ENCODE measurements at places on chromosomes 11 and 22.

- no peak for DNase-seq
Measured at GRCh38 chr22:39181778-39182177, 29.3 kb upstream of the CBX7 start.

- peak; percentile 10 for DNase-seq
Measured at GRCh38 chr11:3958281-3958680, 102.8 kb downstream of the STIM1 start.

- DNase-seq = no peak
Measured at GRCh38 chr11:21723678-21724077, 469.2 kb upstream of the ANO5 start.

DNA sequence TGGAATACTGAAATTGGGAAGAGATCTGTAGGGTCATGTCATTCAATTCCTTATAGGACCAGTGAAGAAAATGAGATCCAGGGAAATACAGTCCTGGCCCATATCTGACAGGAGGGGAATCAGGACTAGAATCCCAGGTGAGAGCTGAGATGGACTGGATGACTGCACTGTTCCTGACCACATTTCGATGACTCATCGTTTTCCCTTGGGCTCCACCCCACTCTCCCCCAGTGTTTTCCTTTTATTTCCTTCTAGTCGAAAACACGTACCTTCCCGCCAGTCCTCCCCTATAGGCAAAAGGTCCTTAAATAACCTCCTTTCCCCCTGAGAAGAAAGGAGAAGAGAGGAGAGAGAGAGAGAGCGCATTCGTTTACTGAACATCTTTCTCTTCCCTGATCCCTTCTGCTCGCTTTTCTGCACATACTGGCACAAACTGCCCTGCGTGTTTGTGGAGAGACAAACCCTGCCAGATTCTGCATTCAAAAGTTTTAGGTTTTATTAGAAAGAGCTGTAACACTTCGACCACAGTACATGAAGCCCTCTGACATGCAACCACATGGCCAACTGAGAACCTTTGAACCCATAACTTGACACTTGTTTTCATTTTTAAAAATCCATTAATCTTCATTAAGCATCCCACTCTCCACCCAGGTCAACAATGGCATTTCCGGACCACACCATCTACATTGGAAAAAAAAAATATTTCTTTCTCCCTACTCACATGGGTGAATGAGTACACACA is 565.7 kb downstream of the METTL15 start:
- no peak for DNase-seq

DNA sequence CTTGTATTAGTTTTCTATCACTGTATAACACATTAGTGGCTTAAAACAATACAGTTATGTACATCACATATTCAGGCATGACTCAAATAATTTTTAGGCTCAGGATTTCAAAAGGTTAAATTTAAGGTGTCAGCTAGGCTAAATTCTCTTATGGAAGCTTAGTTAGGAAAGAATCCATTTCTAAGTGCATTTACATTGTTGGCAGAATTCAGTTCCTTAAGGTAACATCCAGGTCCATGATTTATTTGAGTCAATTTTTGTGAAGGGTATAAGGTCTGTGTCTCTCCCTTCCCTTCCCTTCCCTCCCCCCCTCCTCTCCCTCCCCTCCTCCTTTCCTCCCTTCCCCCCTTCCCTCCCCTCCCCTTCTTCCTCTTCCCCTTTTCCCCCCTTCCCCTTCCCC is 399.0 kb upstream of the CNTN5 start:
- no peak for DNase-seq

DNA sequence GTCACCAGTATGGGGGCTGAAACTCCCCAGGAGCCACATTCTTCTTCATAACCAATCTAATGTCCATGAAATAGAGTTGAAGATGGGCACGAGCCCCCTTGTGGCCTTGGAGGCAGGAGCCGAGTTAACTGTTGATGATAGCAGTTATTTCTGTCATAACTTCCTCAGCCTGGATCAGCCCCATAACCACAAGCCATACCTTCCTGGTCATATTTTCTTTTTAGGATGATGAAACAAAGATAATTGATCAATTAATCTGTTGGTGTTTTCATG is 65.0 kb upstream of the TTC12 start:
- DNase-seq = no peak

DNA sequence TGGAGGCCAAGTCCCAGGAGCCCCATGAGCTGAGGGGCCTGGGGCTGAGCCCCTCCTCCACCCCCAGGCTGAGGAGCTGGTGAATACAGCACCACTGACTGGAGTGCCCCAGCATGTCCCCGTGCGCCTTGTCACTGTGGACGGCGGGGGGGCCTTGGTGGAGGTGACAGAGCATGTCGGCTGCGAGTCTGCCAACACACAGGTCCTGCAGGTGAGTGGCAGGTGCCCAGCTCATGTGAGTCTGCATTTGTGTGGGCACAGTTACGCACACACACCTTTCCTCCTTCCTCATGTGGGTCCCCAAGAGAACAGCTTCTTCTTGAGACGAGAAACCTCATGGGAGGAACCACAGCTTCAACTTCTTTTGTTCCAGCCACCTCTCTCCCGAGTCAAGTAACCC is 7.7 kb downstream of the TMEM132A start:
- DNase-seq = no peak

- no peak for DNase-seq
Measured at GRCh38 chr22:44316393-44317122, 3.8 kb upstream of the SHISAL1 start.

DNA sequence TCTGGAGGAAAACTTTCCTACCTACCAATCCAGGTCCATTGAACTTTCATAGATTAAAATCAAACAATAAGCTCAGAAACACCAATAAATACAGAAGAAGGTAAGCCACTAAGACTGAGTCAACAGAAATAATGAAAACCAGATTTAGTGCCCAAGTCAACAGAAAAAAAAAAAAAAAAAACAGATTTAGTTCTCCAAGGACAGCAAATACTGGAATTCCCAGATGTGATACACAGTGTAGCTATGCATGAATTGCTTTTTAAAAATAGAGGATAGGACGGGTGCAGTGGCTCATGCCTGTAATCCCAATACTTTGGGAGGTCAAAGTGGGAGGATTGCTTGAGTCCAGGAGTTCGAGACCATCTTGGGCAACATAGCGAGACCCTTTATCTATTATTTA is 15.7 kb downstream of the DMC1 start:
- DNase-seq = no peak

DNA sequence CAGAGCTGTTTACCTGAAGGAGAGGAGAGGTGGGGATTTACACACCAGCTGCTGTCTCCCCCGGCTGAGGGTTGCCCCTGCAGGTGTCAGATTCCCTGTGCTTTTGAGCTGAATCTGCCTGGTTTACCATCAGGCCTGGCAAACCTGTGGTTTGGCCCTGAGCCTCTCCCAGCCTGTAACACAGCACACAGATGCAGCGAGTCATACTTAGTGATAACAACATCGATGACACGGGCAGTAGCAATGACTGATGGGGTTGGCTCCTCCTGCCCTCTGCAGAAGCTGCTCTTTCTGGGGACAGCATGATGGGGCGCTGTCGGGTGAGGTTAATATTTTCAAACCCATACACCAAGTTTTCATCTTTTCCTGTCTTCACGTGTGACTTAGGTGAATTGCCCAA is 380.0 kb upstream of the B3GAT1 start:
- no peak for DNase-seq

GRCh38 chr22:50208939-50209892 is 8.4 kb downstream of the SELENOO start:
- DNase-seq = no peak

- DNase-seq = no peak
Measured at GRCh38 chr11:45724153-45724552, 58.7 kb upstream of the CHST1 start.

DNA sequence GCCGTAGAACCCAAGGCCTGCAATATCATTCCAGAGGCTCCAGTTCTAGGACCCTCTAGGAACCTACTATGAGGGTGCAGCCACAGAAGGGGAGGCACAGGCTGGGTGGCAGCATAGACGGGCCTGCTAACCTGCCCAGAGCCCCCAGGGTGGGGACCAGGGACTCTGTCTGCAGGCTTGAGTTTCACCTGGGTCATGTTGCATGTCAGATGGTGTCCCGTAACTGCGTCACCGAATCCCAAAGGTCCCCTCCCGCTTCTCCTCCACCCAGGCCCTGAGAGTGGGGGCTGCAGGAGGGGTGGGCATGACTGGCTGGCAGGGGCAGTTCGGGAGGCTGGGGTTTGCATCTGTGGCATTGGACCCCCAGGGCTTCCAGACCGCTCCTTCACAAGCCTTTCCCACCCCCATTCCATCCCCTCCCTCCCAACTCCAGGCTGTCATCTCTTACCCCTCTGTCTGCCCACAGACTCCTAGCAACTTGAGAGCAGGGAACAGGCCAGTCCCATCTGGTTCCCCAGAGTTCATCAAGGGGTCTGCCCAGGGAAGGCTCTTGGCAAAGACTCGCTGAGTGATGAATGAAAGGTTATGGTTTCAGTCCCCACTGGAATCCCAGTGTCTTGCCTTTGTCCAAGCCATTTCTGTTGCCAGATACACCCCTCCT is 16.3 kb downstream of the MYO7A start:
- DNase-seq = no peak

- DNase-seq = no peak
Measured at GRCh38 chr11:102530558-102530957, at the start of gene MMP7. TSS of gene MMP7 (minus strand) at chr11:102530747. CDS start at chr11:102530700, 47 bp downstream.

DNA sequence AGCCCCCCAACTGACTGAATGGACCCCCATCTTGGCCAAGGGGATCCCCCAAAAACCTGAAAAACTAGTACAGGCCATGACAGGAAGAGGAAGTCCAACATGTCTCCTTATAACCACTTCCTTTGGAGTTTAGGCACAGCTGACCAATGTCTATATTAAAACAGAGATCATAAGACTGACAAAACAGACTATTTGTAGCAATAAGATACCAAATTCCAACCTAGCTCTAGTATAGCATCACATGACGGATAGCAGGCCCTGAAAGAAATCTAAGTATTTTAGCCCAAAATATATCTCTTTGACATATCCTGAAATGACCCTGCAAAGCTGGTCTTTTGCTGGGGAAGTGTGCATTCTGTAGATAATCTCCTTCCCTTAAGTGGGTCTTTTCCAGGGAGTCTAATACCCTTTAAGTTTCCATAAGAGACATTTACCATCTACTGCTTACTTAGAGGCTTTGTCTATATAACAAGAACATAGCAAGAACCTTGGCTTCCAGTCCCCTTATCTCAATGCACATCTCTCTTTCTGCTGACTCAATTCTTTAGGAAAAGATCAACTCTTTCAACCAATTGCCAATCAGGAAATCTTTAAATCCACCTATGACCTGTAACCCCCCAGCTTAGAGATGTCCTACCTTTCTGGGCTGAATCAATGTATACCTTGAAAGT is 34.9 kb upstream of the ACER3 start:
- no peak for DNase-seq

GRCh38 chr11:68998390-68998911 is 14.6 kb downstream of the MRGPRF start:
- DNase-seq = no peak

DNA sequence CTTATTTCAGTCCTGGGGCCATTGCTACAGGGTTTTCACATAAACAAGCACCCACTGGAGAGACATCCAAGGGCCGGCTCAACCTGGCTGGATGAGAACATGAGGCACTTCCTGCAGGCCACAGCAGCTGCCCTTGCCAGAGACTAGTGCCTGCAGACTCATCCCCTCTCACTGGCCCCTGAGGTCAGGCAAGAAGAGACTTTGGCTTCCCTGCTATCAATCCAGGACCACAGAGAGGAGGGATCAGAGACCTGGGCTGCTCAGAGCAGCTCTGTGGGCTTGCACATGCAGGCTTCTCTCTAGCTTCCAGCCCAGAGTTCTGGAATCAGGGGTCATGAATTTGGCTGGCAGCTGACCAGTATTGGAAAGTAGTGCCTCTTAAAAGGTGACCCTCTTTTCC is 79.5 kb downstream of the CABIN1 start:
- no peak for DNase-seq

DNA sequence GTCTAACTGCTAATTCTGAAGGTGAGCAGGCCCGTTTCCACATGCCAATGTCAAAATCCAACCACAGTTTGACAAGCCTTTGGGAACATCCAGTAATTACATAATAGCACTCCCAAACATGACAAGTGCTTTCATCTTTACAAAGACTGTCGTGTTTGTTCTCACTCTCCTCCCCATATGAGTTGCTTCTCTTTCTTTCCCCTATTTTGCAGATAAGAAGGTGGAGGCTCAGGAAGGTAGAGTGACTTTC is 55.9 kb upstream of the CD44 start:
- DNase-seq = no peak

GRCh38 chr11:44752713-44753112 is 26.0 kb downstream of the TSPAN18 start:
- no peak for DNase-seq

DNA sequence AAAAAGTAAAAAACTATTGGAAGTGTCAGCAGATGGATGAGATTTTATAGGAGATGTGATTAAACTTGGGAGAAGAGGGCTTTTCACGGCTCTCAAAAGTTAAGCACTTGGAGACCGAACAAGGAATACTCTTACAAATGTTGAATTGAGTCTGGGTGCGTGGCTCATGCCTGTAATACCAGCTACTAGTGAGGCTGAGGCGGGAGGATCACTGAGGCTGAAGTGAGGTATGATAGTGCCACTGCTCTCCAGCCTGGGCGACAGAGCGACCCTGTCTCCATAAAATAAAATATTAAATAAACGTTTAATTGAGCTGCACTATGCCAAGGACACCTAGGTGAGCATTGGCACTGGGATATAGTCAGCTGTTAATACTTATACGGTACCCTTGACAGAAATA is 1.9 kb downstream of the CEP57 start:
- no peak for DNase-seq

DNA sequence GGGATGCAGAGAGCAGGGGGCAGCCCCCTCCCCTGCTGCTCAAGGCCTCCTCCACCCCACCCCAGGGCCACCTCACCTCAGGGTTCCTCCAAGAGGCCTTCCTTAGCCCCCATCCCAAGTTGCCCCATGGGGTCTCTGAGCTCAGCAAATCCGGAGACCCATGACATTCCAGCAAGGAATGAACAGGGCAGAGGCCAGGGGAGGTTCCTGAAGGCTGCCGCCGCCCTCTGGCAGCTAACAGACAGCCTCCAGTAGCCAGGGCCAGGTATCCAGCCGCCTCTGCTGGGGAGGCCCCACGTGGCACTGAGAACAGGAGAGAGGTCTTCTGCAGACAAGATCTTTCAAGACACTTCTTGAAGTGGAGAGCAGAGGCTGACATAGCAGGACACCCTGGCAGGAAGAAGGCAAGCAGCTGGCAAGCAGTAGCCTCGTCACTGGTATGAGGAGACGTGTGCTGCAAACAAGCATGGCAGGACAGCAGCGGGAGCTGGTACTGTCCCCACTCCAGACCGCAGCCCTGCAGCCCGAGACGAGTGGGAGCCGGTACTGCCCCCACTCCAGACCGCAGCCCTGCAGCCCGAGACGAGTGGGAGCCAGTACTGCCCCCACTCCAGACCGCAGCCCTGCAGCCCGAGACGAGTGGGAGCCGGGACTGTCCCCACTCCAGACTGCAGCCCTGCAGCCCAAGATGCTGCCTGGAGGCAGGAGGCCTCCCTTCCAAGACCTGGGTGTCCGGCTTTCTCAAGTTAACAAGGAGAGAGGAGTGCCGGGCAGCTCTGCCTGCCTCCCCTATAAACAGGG is 190.6 kb downstream of the IGLL1 start:
- DNase-seq = peak; percentile 56
